ENCODE measurements at places on chromosomes 12 and 14.

- no peak for DNase-seq
These were observed 102.0 kb upstream of the FOXN3 start for GRCh38 chr14:89519040-89519439.

DNA sequence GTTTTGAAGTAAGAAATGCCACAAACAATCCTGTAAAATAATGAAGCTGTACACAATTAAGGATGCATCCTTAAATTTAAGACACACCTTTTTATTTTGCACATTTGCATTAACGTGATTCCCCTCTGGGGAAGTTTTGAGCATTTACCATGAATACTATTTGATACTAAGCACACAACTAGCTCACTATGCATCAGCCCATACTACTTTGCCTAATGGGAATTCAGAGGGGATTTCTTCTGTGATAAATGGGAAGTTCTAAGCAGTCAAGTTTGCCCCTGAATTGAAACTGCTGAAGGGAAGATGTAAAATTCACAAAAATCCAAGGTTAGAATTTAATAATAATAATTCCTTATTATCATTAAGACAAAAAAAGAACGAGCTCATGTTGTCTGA lies 27.4 kb downstream of the SINHCAF start:
- DNase-seq, result no peak

GRCh38 chr12:131634037-131634436 lies 76.9 kb upstream of the SFSWAP start:
- DNase-seq, result no peak

- no peak for DNase-seq
These were observed 186.7 kb upstream of the NEDD1 start for GRCh38 chr12:96720363-96720705.

GRCh38 chr12:59181196-59181777 lies 261.0 kb upstream of the LRIG3 start:
- no peak for DNase-seq

DNA sequence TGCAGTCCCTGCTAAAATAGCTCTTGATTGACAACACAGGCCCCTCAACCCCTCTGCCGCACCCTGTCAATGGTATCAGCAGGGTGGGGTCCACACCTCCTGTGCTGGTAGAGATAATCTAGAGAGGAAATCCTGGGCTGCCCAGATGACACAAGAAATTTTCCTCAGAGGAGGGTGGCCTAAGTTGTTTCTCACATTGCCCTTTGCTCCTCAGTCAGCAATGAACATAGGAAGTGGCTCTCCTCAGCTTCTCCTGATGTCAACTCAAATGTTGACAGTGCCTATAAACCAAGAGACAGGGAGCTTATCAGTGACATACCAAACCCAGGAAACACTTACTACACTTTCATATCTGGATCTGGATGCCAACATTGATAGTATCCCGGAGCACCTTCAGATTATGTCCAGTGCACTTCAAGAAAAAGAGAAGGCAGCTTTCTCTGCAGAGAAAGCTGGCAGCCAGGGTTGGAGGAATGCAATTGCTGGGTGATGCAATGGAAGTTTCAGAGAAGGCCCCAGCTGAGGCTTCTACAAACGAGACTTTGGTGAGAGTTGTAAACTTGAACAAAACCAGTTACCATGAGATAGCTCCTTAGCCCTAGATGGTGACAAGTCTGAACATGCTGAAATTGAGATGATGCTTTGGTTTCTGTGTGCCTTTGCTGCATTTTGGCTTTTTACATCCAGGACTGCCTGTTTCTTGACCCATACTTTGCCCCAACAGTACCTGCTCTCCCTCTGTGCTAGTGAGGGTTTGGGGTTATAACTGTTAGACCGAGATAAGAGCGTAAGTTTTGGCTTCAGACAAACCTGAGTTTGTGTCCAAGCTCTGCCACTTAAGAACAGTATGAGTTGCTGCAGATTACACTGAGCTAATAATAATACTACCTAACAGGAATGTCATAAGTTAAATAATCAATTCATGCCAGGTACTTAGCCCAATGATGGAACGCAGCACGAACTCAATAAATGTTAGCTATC lies 183.5 kb downstream of the NUAK1 start:
- DNase-seq, result no peak

GRCh38 chr12:130547480-130548155 lies 168.5 kb downstream of the RIMBP2 start:
- no peak for DNase-seq

GRCh38 chr12:28110329-28110728 lies 79.9 kb upstream of the CCDC91 start:
- DNase-seq, result no peak

Data from left forelimb (tissue), 1 donor.